ENCODE measurements at places on chromosomes 4 and X.

DNA sequence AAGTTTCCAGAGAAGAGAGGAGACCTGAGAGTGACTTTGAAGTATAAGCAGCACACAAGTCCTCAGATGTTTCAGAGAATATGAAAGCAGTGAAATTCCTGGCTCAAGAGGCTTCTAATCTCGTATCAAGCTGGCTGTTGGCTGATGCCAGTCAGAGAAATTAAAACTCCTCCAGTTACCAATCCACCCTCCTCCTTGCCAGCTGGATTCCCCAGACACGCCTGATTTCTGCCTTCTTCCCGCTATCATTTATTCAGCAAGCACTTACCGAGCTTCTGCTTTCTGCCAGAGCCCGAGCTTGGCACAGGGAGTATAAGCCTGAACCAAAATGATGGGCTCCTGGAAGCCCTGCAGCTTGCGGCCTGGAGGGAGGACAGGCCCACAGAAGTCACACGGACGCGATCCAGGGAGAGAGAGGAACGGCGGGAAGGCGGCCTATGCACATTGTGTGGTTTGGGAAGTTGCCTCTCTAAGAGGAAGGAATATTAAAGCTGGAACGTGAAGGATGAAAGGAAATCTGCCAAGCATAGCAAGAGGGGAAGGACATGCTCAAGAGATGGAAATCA, 102.4 kb upstream of the TBL1X start:
- no peak for DNase-seq

DNA sequence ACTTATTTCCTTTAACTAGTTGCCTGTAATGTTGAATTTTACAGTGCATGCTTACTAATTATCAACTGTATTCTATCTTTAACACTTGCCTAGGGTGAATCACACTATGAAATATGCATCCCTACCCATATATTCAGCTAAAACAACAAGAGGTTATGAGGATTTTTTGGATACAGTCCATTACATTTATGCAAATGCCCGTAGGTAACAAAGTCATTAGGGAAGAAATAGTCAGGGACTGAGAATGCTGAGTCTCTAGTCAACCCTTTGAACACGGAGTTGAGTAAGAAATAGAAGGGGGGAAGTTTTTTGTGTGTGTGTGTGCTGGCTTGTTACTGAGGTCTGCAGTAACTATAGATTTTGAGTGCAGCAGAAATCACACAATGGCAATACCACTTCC, 26.1 kb upstream of the CBLL2 start:
- DNase-seq, result no peak

GRCh38 chrX:31245714-31246113, 173.9 kb upstream of the FTHL17 start:
- no peak for DNase-seq

DNA sequence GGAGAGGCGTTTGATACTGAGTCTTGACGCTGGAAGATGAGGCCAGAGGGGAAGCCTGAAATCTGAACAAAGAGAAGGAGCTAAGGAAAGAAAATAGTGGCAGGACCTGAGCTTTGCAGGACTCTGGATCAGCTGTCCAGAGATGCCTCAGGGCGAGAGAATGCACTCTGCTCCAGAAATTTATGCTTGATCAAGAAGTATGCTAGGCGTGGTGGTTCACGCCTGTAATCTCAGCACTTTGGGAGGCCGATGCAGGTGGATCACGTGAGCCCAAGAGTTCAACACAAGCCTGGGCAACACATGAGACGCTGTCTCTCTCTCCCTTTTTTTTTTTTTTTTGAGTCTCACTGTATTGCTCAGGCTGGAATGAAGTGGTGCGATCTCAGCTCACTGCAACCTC, 1.9 kb downstream of the TRIM75 start:
- no peak for DNase-seq

GRCh38 chrX:25742334-25742733, 395.8 kb upstream of the MAGEB18 start:
- DNase-seq, result no peak

DNA sequence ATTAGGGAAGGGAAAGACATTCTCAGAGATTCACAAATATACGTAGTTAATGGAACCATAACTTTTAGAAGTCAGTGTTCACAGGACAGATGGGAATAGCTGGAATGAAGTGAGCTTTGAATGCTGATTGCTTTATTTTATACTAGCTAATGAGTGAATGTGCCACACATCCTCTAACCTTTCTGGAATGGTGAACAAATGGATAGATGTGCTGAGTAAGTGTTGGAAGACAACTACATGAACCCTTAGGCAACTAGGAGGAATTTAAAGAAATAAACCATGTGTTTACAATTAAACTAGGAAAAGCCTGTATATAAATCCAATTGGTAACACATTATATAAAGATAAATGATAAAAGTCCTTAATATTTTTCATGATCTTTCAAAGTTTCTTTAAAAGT, 91.6 kb upstream of the LIMCH1 start:
- no peak for DNase-seq

DNA sequence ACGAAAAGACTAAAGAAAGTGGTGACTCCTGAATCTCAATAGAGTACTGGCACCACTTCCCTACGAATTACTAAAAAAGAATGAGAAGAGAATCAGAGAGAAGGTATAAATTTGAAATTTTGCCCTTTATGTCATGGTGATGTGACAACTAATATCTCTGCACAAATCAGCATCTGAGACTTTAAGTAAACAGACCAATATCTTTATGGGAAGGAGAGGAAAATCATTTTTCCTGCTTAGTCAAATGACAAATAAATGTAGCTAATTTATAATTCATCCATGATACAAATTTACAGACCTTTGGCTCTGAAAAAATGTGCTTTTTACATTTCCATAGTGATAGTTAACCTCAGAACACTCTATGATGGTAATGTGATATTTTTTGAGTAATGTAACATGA, 424.8 kb upstream of the EPHA5 start:
- no peak for DNase-seq

GRCh38 chrX:42948723-42949657, 171.0 kb upstream of the PPP1R2C start:
- DNase-seq, result no peak

GRCh38 chrX:12292996-12293765, 154.9 kb downstream of the FRMPD4 start:
- no peak for DNase-seq

DNA sequence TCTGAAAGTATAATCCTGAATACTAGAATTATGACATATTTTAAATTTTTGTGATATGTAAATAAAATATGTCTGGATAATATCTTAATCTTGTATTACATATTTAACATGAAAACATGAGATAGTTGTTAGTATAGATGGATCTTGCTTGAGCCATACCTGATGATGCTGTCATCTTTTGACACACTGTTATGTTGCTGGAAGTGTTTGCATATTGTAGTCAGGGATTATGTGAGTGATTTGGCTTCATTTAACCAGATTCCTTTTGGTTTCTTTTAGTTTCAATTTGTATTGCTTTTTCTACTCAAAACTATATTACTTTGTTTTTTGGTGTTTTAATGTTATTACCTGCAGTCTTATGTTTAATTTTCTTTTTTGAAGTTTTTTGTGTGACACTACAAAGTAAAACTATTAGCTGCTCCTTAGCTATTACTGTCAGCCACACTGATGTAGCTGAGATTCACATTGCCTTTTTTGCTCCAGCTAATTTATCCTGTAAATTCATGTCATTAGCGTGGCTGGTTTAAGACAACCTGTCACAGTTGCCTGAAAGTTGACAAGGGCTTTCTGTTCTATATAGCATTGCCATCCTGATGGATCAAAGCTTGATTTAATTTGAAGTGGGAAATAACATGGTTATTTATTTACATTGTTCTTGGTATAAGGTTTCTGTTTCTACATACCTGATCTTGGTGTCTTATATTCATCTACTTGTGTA, 33.7 kb downstream of the METAP1 start:
- no peak for DNase-seq

GRCh38 chrX:123330229-123330942, 146.3 kb downstream of the GRIA3 start:
- DNase-seq, result no peak

GRCh38 chrX:40647307-40648197, at the start of gene CXorf38:
Gene CXorf38, minus strand, starts transcription at chrX:40647561. Its CDS starts 41 bp downstream, at chrX:40647520.
- DNase-seq, result peak; percentile 3

- no peak for DNase-seq
These were observed 1.5 kb downstream of the MAB21L2 start for GRCh38 chr4:150583287-150584110.

- no peak for DNase-seq
These were observed 194.4 kb downstream of the QDPR start for GRCh38 chr4:17317526-17317925.

DNA sequence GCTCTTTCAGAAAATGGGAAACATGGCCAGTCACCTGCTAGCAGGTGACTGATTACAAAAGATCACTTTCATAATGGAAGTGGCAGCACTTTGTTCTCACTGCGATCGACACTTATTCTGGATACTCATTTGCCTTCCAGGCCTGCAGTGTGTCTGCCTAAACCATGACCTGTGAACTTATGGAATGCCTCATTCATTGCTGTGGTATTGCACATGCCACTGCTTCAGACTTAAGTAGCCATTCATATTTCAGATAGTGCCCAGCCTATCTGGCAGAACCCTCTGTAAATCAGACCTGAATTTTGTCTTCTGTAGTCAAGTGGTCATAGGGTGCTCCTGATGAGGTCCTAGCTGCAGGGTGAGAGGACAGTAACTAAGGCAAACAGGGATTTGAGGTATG, 23.3 kb upstream of the MGST2 start:
- DNase-seq, result no peak

DNA sequence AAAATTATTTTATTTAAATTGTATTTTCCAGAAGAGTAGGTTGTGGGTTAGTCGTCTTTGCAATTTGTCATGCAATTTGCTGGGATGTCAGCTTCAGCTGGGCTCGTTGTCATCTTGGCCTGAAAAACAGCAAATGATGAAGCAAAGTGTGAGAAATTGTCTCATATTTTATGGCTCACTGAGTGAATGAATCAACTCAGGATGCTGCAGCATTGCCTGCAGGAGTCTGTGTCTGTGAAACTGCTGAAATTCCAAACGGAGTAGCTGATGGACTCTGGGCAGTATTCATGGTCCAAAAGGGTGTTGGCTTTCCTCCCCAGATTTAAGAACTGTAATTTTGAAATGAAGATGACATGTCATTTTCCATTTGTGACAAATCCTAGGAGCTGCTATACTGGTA, 37.2 kb downstream of the CXCL8 start:
- DNase-seq, result no peak

GRCh38 chr4:39657465-39657864, 18.8 kb upstream of the SMIM14 start:
- no peak for DNase-seq

DNA sequence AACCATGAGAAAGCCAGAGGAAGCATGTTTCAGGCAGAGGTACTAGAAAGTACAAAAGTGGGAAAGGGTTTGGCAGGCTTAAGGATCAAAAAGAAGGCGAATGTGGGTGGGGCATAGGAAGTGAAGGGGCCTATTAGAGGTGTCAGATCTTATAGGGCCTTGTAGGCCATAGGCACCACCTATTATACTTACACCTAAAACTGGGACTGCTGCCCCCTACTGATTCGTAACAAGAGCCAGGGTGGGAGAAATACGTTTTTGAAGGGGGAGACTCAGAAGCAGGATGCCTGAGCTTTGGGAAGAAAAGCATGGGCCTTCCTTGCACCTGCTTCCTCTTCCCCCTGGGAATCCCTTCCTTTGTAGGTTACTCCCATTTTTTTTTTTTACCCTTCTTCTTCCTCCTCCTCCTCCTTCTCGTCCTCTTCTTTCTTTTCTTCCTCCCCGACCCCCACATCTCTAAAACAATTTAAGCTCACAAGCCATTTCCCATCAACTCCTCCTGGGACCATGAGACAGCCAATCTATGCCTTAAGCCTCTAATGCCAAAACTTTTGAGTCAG, 40.7 kb upstream of the GPC3 start:
- DNase-seq, result no peak

GRCh38 chrX:71616672-71617529, 1.4 kb downstream of the CXCR3 start:
- no peak for DNase-seq

DNA sequence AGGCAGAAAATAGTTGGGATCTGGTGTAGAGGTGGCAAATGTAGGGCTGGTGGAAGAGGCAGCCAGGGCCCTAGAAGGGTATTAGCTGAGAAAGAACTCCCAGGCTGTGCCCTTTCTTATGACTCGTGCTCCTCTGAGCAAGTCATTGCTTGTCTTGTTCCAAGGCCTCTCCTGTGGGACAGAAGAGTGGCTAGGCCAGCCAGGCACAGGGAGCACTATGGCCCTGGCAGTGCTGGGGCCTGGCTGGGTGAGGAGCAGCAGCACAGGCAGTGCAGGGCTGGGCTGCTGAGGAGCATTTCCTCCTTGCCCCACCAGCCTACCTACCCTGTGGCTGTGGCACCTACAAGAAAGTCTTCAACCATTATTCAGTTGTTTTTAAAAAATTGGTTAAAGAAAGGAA, 298.5 kb upstream of the NR3C2 start:
- DNase-seq, result no peak

GRCh38 chrX:115390078-115390477, 100.6 kb downstream of the LUZP4 start:
- no peak for DNase-seq

- DNase-seq, result no peak
These were observed 1029.0 kb upstream of the AGA start for GRCh38 chr4:178470996-178471784.

- DNase-seq, result no peak
These were observed 175.9 kb downstream of the AFAP1 start for GRCh38 chr4:7763788-7764187.

DNA sequence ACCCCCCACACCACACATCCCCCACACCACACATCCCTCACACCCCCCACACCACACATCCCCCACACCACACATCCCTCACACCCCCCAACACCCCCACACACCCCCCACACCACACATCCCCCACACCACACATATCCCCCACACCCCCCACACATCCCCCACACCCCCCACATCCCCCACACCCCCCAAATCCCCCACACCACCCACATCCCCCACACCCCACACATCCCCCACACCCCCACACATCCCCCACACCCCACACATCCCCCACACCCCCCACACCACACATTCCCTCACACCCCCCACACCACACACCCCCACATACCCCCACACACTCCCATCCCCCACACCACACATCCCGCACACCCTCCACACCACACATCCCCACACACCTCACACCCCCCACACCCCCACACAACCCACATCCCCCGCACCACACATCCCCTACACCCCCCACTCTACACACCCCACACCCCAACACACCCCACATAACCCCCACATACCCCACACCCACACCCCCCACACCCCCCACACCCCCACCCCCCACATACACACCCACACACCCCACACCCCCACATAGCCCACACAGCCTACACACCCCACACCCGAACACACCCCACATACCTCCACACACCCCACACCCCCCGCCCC, 172.9 kb downstream of the DCLK2 start:
- DNase-seq, result no peak

GRCh38 chr4:54548098-54548620, 109.6 kb upstream of the KIT start:
- DNase-seq, result no peak

GRCh38 chr4:970854-971520, 2.4 kb downstream of the DGKQ start:
- no peak for DNase-seq

- DNase-seq, result no peak
These were observed 639 bp upstream of the MTM1 start for GRCh38 chrX:150567645-150568319.

GRCh38 chrX:76538860-76539259, 111.3 kb downstream of the MAGEE1 start:
- no peak for DNase-seq

GRCh38 chrX:120299928-120300327, 11.3 kb downstream of the TMEM255A start:
- DNase-seq, result no peak

GRCh38 chr4:120049732-120050494, 16.7 kb downstream of the MAD2L1 start:
- peak; percentile 41 for DNase-seq
